ENCODE measurements at places on chromosomes 1 and 21.

DNA sequence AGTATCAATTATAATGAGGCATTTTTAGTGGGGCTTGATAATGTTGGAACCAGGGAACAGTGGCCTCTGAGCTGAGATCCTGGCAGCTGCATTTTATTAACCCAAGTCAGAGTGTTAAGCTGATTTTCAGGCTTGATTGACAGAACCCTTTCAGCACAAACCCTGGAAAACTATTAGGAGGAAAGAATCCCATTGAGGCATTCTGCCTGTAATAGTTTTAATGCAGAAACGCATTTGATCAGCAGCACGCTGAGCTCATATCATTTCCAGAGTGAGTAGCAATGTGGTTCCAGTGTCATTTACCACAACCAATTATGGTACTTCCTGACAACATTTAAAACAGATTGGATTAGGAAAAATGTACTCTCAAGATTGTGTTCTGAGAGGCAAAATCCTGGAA lies 78.3 kb upstream of the BARHL2 start:
- no peak for DNase-seq

GRCh38 chr1:229756666-229757065 lies 130.6 kb downstream of the URB2 start:
- DNase-seq = no peak

DNA sequence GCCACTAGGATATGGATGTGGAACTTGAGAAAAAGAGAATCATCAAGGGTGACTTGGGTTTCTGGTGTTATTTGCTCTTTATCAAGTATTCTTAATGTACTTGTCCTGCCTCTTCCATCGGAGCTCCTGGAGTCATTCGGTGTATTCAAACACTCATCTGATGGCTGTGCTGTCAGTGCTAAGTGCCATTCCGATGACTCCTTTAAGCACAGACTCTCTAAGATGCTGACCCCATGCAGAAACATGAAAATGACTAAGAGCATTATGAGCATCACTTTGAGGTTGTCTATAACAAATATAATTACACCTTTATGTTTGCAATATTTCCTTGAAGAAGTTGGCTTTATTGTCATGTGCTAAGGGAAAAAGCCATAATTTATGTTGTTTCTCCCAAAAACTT lies 11.3 kb upstream of the RPL5 start:
- DNase-seq = no peak

DNA sequence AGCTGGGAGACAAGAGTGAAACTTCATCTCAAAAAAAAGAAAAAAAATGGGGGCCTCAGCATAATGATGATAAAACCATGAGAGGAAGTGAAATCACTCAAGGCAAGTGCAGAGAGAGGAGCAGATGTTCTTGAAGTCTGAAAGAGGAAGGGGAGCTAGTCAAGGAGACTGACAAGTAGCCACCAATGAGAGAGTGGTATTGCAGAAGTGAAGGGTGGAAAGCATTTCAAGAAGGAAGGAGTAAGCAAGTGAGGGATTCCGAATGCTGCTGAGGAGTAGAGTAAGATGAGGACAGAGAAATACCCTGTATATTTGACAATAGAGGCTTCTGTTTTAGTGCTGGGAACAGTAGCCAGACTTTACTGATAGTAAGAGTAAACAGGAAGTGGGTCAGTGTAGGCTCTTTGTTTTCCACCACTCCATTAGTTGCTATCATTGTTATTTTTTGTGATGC lies 2.9 kb downstream of the TATDN3 start:
- DNase-seq = peak; percentile 85

- no peak for DNase-seq
Measured at GRCh38 chr1:231666937-231667608, 40.5 kb downstream of the DISC1 start.

DNA sequence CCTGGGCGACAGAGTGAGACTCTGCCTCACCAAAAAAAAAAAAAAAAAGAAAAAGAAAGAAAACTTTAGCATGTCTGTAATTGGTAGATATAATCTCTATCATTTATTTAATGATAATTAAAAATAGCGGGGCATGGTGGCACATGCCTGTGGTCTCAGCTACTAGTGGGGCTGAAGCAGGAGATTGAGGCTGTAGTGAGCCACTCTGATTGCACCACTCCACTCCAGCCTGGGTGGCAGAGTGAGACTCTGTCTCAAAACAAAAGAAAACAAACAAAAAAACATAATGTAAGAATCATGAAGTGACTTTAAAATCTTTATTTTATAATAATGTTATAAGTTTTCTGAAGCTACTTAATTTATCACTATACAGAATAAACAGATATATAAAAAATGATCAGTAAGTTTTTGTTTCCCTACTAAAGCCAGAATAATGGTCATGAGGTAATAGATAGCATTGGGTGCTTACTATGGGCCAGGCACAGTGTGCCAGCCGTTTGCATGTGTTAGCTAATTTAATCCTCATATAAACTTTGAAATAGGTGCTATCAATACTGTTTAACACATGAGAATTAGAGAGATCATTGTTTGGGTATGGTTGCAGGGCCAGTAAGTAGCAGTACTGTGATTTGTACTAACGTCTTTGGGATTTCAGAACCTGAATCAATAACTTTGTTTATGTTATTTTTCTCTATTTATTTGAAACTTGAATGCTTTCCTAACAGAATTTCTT lies 23.8 kb downstream of the CLIC4 start:
- no peak for DNase-seq

GRCh38 chr1:156502391-156502893 lies 1.9 kb upstream of the MEF2D start:
- no peak for DNase-seq

DNA sequence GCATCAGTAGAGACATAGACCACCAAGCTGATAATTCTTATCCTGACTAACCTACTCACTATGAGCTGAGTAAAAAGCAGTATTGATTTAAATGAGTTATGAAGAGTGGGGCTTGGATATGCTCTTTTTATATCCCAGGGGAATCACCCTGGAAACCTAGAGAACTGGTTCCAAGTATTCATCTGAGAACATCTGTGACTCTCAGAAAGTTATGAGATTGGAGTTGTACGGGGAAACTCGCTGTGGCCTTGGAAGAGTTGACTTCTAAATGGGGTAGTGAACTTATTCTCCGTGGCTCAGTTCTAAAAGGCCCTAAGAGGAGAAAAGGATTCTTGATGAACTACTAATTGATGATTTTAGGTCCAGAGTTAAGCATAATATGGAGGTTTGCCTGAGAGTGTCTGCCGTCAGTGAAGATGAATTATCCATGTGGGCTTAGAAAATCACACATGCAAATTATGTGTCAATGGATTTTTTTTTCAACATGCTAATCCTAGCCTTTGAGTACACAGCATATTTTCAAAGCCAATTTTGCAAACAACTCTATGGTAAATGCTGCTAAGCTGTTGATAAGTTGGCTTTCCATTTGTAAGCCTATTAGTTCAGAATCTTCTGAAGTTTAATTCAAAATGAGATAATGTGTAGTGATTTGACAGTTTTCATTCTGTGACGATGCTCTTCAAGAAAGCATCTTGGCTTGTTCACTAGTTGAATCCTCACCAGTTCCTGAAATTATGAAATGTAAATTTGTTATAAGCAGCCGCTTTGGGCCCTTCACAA lies 122.7 kb downstream of the FGGY start:
- DNase-seq = no peak

DNA sequence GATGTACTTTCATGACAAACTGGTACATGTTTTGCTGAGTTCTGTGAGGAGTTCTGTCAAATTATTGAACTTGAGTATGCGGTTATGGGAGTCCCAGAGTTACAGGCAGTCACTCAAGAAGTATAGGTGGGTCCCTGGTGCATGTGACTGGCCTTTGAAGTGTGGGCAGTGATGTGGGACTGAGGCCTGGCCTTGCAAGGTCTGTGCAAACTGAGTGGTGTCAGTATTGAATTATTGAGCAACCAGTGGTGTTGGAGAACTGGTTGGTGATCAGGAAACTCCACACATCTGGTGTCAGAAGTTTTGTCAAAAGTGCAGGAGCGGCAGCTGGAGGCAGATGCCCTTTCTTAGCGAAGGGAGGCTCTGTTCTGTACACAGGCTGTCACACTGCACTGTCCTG lies 5.2 kb downstream of the ZNF678 start:
- no peak for DNase-seq

DNA sequence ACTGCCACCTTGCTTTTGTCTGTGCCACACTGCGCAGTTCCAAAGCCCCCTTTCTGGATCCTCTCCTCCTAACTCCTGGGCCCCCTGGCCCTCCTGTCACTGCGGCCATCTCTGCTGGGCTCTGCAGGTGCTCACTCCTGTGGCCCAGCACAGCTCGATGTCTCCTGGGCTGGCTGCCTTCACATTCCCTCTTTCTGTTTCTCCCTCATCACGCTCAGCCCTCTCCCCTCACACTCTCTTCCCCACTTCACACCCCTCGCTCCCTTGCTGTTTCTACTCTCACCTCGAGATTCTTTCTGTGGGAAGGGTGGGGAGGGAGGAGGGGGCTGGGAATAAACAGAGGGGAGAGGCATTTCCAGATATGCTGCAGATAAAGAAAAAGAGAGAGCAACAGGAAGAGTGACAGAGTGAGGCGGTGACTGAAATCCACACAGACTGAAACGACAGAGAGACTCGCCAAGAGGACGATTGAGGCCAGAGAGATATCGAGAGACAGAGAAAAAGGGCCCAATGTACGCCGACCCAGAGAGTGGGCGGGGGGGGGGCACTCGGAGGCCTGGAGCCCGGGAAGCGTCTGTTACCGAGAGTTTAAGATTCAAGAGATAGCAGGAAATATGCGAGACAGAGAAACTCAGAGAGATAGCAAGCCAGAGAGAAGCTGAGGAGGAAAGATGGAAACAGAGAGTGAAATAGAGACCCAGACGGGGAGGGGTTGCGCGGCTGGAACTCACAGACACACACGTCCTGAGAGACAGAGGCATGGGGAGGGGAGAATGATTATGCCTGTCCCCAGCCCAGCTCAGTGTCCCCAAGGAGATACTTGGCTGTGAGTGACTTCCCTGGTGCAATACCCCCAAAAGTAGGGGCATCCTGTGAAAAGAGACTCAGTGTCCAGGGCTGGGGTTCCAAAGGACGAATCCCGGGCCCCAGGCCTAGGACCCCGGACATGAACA lies 666 bp downstream of the CSF3R start:
- no peak for DNase-seq

DNA sequence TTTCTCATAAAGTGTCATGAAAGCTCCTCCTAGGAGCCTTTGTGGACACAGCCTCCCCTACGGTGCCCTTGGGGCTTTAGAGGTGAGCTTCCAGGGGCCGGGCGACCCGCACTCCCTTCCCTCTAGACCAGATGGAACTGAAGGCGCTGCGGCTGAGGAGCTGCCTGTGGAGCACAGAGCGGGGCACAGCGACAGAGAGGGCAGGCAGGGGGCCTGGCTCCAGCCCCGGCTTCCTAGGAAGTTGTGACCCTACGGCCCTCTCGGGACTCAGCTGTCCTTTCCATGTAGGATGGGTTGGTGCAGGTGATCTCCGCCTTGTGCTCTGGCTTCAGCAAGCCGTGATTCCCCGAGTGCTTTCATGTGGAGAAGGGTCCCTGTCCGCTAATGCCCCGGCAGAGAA lies 23.6 kb upstream of the NEK2 start:
- DNase-seq = no peak

GRCh38 chr1:160494620-160495019 lies 28.4 kb downstream of the SLAMF6 start:
- peak; percentile 32 for DNase-seq

DNA sequence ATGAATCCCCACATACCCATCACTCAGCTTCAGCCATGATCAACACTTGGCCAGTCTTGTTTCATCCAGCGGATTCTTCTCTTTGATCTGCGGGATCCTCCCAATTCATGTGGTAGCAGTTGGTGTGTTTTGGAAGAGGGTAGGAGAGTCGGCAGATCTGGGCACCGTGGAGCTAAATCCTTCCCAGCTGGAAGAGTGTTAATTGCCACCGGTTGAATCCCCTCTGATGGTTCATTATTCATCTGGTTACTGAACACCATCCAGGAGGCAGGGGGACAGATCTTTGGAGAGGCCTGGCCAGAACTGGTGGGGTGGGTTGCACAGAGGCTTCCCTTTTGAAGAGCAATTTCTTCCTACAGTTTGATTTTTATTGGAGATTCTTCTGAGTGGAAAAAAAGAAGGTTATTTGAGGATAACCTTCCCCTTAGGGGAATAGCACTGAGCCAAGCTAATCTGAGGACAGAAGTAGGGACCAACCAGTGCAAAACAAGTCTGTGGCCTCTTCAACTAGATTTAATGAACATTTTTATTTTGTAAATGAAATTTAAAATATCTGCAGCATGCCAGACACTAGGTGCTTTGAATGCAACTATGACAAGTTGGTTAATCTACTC lies 8.1 kb downstream of the NFASC start:
- no peak for DNase-seq

DNA sequence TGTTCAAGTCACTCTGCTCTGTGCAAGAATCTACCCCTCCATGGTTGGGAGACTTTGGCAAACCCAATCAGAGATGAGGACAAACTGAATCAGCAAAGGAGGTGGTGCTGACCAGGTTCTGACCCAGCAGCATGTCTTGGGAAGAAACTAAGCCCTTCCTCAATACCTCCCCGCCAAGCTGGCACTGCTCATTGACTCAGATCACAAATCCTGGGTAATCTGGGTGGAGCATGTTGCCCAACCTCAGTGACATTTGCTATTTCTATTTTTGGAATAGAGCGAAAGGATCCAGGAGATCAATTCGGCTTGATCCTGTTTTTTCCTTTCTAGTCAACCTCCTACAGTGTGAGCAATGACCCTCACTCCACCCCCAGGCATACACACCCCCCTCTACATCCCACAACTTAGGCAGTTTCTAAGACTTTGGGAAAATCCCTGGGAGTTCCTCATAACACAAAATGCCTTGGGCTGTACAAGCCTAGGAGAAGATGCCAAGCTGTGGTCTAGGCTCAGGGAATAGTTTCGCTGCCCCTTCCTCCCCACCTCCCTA lies 166.8 kb upstream of the KCNJ6 start:
- no peak for DNase-seq

DNA sequence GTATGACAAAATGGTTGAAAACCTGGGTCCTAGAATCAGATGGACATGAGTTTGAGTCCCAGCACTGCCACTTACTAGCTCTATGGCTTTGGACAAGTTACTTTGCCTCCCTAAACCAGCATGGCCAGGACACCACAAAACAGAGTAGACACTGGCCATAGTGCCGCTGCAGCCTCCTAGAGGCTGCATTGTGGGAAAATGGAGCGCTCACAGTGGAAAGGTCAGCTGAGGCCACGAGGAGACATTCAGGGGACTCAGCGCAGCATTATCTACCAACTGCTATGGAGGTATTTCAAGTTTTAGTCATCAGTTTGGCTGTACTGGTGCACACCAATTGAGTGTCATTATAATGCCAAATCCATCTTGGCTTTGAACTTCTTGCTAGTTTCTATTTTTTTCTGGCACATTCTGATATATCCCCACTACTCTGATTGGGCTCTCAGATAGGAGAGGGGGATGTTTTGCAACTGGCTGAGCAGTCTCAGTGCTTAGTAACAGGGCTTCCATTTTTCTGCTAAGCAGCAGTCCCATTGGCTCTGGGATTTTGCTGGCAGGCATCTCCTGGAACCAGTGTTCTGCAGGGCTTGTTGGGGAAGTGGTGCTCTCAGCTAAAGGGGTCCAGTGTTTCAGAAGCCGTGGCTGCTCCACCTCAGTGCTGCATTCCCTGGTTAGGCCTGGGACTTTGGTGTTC lies 16.2 kb downstream of the NT5C1A start:
- no peak for DNase-seq

GRCh38 chr1:178954325-178954690 lies 71.4 kb upstream of the FAM20B start:
- peak; percentile 60 for DNase-seq
